Stimulated activated CD8-positive, alpha-beta memory T cell treated with anti-CD3 and anti-CD28 coated beads, Interleukin-12 subunit alpha, Interleukin-12 subunit beta, amount 100 ng/mL, for 1 hour (primary cell): ENCODE measurements at places on chromosomes 3 and 15.

- DNase-seq = no peak
These were observed 10.1 kb upstream of the RBM5 start for GRCh38 chr3:50078622-50079021.

DNA sequence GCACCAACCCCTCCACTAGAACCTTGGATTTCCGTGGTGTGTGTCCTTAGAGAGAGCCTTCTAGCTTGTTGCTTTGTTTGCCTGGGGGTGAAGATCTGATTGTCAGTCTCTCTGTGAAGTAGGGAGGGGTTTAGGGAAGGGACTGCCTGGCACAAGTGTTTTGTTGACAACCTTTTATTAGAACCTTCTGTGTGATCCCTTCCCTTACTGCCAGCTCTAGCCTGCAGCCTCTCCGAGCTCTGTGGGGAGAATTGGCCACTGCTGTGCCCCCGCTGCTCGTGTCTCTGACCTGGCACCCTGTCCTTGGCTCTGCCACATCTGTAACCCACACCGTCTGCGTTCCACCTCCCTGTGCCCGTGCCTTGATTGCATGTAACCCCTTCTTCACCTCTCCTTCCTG is 30.9 kb upstream of the PCSK6 start:
- no peak for DNase-seq

- no peak for DNase-seq
These were observed 24.5 kb upstream of the SOX2 start for GRCh38 chr3:181687190-181687589.

DNA sequence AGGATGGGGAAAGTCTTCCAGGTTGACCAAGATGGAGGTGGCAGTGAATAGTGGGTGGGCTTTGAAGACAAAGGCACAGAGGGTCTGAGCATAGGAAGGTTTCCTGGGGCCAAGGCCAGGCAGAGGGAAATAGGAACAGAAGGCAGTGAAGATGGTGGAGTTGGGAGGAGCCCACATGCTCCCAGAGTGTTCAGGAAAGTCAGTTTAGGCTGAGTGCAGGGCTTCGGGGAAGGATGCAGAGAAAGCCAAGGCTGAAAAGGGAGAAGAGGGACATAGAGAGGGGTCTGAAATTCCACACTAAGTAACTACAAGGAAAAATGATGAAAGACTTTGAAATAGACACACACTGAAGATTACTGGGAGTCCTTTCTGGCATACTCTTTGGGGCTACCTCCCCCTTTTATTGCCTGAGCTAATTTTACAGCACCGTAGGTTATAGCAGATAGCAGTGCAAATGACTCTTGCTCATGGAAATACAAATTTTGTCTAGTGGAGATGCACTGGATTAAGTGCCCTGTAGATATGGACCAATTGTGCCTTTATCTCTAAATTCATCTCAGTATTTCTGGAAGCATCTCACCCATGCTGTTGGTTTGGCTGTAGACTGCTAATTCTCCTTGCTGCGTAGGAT is 3.8 kb downstream of the CX3CR1 start:
- no peak for DNase-seq

DNA sequence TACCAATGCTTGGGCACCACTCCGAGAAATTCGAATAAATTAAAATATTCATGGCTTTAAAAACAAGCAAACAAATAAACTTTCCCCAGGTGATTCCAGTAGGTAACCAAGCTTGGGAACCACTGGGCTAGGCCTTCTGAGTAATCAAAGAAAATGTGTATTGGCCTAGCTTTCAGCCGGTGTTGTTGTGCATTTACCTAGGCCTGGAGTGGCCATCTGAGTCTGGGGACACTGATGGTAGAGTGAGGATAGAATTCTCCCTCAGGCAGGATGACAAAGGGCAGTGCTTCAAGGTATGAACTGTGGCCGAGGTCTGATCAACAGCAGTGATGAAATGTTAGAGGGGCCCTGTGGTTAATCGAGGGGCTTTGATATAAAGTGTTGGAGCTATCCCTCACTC is 440.5 kb downstream of the EPHB1 start:
- DNase-seq = no peak

- no peak for DNase-seq
These were observed 459.8 kb downstream of the MCTP2 start for GRCh38 chr15:94691169-94691568.

DNA sequence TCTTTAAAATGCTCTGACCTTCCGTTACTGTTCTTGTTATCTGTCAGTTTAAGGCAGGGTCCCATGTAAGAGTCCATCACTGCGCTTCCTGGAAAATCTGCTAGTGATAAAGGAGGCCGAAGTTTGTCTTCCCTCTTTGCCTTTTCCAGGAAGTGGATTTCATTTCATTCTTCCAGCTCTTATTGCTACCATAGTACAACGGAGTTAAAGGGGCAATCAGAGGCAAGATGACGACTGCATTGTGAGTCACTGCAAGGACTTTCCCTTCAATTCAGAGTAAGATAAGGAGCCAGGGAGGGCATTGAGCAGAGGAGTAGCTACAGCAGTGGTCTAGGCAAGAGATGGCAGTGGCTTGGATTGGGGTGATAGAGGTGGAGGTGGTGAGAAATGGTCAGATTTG is 17.2 kb upstream of the DET1 start:
- no peak for DNase-seq

- no peak for DNase-seq
These were observed 311.1 kb downstream of the VPS13C start for GRCh38 chr15:61749169-61749568.

GRCh38 chr3:134311265-134311664 is 60.6 kb upstream of the RYK start:
- no peak for DNase-seq

GRCh38 chr3:27971600-27971999 is 249.5 kb upstream of the EOMES start:
- no peak for DNase-seq

GRCh38 chr3:100536093-100536492 is 43.7 kb downstream of the TMEM45A start:
- DNase-seq = no peak

- DNase-seq = peak; percentile 10
These were observed 28.1 kb downstream of the NR1I2 start for GRCh38 chr3:119810018-119810435.

DNA sequence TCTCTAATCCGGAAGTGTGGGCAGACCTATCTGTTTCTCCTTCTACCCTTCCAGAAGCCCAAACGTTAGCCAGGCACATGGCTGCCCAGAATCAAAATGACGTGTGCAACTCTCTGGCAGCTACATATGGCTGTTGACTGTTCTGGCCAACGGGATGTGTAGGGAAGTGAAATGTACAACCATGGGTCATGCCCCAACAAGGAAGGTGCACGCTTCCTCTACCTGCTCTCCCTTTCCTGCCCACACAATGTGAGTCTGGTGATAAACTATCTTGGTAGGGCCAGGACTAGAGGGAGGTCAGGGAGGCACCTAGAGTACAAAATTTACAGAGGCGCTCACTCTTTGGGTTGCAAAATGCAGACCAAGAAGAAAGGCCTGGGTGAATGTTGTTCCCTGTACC is 495.9 kb upstream of the PROK2 start:
- DNase-seq = no peak

DNA sequence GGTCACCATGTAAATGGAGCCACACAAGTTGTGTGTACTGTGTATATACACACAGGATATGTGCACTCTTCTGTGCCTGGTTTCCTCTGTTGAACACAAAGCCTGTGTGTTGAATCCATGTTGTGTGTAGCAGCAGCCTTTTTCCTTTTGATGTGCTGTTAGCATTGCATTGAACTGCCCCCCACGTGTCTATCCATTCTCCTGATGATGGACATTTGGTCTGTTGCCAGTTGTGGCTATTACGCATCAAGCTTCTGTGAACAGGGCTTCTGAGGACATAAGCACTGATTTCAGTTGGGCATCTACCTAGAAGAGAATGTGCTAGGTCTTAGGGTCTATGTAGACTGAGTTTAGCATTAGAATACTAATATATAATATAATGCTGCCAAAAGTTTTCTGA is 77.4 kb downstream of the LSM3 start:
- DNase-seq = no peak

DNA sequence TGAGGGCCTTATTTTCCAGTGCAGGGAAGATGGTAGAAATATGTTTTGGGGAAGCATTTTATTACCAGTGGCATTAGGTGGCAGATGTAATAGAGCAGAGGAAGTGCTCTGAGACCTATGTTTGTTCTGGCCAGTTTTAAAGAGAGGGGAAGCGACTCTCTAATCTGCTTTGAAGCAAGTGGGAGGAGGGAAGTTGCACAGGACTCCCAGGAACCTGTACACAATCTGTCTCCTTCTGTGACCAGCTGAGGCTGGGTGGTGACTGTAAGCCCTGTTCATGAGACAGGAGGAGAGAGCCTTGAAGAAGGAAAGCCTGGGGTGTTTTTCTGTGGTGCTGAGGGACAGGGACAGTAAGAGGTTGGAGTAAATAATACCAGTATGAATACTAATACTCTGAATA is 60.5 kb downstream of the LPP start:
- no peak for DNase-seq

- DNase-seq = no peak
These were observed 179.1 kb upstream of the RGMA start for GRCh38 chr15:93268066-93268465.

GRCh38 chr3:186261638-186262037 is 100.4 kb downstream of the DGKG start:
- DNase-seq = no peak

DNA sequence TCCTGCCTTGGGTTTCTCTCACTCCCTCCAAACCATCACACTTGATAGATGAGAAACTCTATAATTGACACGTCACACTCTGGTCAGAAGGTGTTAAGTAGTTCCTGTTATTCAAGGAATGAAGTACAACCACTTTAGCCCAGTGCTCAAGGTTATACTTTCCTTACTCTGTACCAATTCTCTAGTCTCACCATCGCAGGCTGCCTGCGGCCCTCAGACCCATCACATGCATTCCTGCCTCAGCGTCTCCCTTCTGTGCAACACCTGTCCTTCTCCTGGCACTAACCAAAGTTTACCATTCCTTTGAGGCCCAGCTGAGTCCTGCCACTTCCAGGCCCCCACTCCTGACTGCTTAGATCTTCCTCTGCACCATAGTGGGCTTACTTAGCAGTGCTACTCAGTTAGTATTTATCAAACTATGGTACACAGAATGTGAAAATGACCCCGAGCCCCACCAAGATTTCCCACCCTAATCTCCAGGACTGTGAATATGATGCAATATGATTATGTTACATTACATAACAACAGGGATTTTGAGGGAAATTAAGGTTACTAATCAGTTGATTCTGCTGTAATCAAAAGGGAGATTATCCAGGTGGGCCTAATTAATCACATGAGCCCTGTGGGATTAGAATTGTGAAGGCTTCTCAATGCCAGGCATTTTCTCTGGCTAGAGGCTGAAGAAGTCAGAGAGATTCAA is 36.2 kb downstream of the SPINK8 start:
- DNase-seq = no peak

- DNase-seq = no peak
These were observed 253.3 kb downstream of the TBC1D5 start for GRCh38 chr3:17489139-17489538.

DNA sequence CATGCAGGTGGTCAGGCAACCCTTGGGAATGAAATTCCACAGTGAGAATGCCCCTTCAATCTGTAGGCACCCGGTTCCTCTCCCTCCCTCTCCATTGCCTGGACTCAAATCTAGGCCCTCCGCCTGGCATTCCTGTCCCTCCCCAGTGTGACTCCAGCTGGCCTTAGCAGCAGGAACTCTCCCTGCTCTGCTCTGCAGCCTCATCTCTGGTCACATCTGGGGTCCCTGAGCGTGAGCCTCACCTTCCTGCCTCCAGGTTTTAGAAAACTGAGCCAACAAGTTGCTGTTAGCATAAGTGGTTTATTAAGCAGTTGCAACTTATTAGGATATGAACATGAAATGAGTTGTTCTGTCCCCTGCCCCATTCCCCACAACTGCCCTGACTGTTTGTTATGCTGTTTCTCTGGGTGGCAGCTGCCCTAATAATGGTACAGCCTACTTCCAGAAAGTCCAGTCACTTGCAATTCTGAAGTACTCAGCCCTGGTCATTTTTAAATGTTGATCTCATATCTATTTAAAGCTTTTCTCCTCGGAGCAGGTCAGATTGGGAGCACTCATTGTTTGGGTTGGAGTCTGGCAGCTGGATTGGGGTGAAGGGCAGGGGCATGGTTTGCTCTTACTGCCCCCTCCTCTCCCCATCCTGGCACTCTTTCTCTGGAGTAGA is 63.0 kb upstream of the ANKRD34C start:
- DNase-seq = no peak

DNA sequence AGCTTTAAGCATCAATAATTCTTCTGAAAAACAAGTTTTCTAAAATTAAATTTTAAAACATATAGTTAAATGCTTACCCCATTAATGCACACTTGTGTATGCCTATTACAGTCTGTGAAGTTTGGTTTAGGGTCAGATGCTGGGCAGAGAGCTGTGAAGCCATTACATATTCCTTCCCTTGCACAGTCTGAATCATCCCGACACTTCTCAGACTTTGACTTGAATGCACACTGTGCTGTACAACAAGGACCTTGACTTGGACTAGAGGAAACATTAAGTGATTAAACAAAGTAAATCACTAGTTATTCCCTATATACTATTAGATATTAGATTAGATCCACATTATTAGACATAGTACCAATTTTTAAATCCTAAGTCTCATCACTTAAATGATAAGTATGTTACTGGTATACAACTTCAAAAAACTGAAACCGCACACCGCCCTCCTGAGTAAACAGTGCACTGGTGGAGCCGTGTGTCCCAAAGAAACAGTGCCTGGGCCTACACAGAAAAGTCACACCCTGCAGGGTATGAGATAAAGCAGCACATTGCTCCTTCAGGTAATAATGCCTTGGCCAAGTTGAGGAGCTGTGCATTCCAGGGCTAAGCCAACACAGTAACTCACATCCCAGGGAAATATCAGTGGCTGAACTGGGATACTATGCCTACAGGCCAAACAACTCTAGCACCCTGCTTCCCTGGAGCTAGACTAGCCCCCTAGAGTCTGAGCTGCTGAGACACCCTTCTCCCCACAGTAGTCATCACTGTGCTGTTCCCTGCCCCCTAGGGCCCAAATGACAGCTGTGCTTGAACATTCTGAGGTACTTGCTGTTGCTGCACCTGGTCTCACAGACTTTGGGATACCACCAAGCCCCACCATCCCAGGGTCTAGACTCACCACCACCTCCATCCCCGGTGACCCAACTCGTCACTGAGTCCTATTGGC is 137.5 kb downstream of the ADAM10 start:
- DNase-seq = no peak
